ENCODE measurements at places on chromosomes 7 and 10.

GRCh38 chr7:121744319-121744718 is 128.6 kb upstream of the PTPRZ1 start:
- no peak for DNase-seq

- DNase-seq: no peak
These were observed 115.4 kb upstream of the PRKCQ start for GRCh38 chr10:6695519-6695918.

DNA sequence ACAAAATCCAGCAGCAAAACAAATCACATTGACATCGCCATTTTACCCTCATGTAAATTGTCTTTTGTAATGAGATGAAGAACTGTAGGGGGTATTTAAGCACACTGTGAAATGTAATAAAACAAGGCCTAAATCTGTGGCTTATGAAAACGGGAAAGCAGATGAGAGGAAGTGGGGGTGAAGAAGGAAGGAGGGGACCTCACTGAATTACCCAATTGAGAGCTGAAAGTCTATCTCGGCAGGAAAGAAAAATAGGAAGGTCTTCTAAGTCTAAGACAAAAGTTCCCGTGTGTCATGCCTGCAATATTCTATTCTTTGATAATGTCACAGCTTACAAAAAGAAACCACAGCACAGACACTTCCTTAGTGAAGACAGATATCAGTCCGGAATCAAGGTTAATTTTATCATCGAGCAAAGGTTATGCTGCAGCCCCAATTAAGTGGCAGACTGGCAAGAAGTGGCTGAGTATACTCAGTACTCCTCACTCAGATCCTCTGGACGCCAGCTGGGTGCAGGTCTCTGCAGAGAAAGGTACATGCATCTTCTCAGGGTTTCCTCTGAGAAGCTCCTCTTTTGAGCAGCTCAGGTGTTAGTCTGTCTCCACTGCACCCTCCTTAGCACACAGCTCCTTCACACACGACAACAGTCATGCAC is 239.7 kb downstream of the FANK1 start:
- no peak for DNase-seq

- no peak for DNase-seq
These were observed 270.9 kb downstream of the GLRX3 start for GRCh38 chr10:130407052-130407451.

- no peak for DNase-seq
These were observed 101.6 kb upstream of the EEPD1 start for GRCh38 chr7:36051501-36051900.

GRCh38 chr10:20006169-20006870 is 190.1 kb downstream of the PLXDC2 start:
- DNase-seq: no peak

DNA sequence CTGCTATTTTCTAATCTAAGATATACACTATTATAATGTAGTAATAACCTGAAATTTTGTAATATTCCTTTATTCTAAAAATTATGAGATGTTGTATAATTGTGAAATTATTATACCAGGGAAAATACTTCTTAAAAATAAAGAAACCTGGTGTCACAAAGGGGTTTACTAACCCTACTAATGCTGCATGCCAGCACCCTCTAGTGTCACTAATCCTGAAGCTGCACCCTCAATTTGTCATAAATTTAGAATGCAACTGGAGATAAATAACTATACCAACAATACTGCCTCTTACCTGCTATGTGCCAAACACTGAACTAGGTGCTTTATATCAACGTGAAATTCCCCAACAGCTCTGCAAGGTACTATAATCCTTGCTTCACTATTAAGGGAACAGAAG is 30.8 kb downstream of the TM9SF3 start:
- DNase-seq: peak; percentile 43

- peak; percentile 12 for DNase-seq
These were observed 189.9 kb downstream of the ZEB1 start for GRCh38 chr10:31508882-31509281.

GRCh38 chr7:28296571-28297483 is 115.5 kb upstream of the CREB5 start:
- peak; percentile 68 for DNase-seq

DNA sequence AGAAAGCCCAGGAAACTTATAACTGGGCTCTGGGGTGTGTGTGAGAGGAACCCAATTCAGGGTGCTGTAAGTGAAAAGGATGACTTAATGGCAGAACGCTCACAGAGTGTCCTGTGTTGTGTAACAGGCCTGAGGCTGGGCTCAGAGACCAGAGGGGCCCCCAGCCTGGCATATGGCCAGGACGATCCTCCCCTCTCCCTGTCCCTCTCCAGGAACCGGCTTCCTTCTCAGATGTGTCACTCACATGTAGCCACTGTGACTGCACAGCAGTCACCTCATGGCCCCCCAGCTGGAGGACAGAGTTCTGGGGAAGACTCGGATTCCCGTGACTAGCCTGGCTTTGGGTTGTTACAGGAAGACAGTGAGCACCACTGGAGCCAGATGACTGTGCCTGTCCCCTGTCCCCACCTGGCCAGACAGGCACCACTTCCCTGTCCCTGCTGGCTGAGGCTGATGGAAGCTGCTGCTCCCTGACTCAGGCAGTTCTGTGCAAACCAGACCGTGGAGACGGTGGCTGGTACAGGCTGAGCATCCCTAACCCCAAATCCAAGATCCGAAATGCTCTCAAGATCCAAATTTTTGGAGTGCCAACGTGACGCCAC is 220.5 kb downstream of the MLLT10 start:
- no peak for DNase-seq

- DNase-seq: peak; percentile 29
These were observed 49.0 kb downstream of the RBAK start for GRCh38 chr7:5094641-5095040.

DNA sequence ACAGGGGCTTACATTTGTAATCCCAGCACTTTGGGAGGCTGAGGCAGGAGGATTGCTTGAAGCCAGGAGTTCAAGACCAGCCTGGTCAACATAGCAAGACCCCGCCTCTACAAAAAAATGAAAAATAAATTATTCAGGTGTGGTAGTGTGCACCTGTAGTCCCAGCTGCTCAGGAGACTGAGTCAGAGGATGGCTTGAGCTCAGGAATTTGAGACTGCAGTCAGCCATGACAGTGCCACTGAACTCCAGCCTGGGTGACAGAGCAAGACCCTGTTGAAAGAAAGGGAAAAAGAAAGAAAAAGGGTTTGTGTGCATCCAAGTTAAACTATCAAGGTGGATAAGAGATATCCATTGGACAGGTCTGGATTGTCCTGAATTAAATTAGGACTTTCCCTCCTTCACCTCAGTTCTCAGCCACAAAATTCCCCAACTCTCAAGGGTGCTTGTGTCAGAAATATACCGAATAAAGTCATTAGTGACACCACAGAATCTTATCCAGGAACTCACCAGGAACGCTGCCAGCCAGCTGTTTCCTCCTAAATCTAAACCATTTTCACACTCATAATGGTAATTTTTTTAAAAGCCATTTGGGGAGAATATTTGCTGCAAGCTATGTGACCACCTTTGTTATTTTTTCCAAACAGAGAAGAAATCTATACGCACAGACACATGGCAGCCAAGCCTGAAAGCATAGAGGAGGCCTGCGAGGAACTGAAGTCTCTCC is 12.0 kb downstream of the AFAP1L2 start:
- DNase-seq: no peak

- peak; percentile 85 for DNase-seq
These were observed 31.2 kb downstream of the GPRIN2 start for GRCh38 chr10:46525177-46525823.

- DNase-seq: no peak
These were observed 8.0 kb downstream of the CALHM3 start for GRCh38 chr10:103470761-103471653.

DNA sequence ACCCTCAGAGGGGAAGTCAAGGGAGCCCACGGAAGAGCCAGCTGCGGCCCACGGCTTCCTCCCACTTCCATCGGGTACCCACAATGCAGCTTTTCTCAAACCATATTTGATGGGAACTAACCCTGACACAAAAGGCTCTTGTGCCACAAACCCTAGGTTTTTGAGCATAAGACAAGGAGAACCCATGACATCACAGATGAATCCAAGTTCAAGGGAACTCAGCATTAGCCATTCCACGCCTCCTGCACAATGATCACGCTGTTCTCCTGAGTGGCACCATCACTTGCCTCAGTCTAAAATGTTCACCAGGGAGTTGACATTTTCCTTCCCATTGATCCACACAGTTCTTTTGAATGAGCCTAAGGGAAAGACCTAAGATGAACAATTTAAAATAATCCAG is 70.4 kb downstream of the ITIH5 start:
- DNase-seq: no peak

- DNase-seq: peak; percentile 72
These were observed 58.5 kb downstream of the PHYHIPL start for GRCh38 chr10:59234816-59235429.

GRCh38 chr10:13913897-13914296 is 327.1 kb downstream of the PRPF18 start:
- DNase-seq: no peak

- DNase-seq: peak; percentile 72
These were observed 431 bp downstream of the ZYX start for GRCh38 chr7:143381427-143382125.

DNA sequence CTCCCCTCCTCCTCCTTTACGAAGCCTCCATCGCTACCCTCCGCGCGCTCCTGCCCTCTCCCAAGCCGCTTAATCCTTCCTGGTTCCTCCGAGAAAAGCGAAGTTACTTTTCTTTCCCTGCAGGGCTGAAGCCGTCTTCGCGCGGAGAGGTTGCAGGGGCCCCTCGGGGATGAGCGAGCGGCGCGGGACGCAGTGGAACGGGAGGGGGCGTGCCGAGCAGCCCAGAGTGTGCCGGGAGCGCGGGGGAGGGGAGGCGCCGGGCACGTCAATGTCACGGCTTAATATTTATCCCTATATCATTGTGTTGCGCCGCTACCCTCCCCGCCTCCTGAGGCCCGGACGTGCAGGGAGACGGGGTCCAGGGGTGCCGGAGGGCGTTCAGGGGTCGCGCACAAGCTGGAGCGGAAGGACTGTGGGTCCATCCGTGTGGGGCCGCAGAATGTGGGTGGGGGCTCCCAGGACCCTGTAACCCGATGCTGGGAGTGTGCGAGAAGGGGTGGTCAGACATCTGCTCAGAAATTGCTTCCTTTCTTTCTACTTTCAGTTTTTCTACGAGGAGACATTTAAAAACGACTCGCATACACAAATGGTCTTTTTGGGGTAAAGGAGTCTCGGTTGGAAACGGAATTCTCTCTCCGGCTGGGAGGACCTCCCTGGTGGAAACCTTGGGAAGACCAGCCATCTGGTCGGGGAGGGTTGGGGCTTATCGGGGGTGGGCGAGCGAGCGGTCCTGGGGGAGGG is 2.4 kb downstream of the CDK6 start:
- DNase-seq: peak; percentile 89

- DNase-seq: no peak
These were observed 230.0 kb upstream of the PPP1R3A start for GRCh38 chr7:114148779-114149178.

DNA sequence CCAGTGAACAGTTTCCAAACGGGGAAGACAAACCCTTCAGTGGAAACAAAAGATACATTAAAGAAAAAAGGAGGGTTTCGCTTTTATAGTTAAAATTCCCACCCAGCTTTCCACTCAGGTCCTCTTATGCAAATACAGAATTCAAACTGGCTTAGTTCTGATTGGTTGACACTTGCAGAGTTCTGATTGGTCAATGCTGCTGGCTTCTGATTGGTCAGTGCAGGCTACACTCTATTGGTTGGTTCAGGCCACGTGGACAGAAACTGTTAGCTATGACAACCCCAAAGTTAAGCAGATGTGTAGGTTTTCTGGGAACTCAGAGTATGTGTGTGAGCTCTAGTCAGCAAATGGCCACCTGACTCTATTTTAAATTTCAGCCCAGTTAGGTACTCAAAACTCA is 80.0 kb downstream of the FBXL13 start:
- DNase-seq: no peak

DNA sequence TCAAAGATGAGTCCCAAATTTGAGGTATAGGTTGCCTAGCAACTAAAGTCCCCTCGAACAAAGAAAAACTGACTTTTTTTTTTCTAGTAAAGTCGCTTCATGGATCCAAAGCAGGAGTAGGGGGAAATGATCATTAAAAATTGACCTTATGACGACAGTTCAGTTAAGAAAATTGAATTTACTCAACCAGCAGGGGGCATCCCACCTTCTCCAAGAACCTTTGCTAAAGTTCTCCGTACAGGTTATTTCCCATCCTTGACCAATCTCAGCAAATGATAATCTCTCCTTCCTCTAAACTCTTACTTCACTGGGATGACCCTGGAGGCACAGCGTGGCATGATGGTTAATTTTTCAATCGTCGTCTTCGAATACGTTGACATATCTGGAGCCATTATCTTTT is 228.3 kb downstream of the CALN1 start:
- DNase-seq: peak; percentile 0

GRCh38 chr7:70785427-70785826 is 346.5 kb upstream of the GALNT17 start:
- DNase-seq: no peak

DNA sequence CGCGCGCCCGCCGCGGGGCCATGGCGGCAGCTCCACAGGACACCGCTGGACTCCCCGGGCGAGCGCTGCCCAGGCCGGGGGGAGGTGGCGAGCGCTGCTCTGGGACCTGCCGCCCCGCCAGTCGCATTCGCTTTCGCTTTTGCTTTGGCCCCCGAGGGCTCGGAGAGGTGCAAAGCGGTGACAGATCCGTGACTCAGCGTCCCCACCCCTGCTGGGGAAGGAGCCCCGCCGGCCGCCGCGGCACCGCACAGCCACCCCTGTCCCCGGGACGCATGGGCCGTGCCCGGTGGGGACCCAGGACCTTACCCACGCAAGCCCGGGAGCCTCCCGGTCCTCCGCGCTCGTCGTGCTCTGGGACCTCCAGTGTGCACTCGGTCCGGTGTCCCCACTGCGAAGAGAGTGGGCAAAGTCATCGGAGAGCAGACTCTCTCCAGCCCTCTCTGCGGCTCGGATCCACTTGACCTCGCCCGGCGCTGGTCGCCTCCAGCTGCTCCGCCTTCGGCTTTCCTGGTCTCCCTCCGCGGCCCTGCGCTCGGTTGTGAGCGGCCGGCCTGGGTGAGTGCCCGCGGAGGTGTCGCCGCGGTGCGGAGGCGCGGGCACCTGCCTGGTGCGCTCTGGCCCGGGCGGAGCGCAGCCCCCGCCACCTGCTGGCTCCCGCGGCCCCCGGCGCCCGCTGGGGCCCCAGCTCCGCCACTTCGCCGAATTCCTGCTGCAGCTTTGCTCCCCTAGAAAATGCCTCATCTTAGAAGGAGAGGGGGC is at the start of gene IL15RA:
Gene IL15RA (minus strand): TSS at position 73 of the 759 bp plus-strand sequence. CDS start 51 bp downstream, at position 22.
- DNase-seq: peak; percentile 86

- DNase-seq: peak; percentile 60
These were observed 928.7 kb downstream of the IPMK start for GRCh38 chr10:57338823-57339558.

GRCh38 chr10:14860791-14861190 is 17.9 kb upstream of the SUV39H2 start:
- no peak for DNase-seq

GRCh38 chr10:3281941-3282673 is 109.5 kb upstream of the PITRM1 start:
- DNase-seq: no peak

- no peak for DNase-seq
These were observed 36.0 kb downstream of the FBXW4 start for GRCh38 chr10:101658975-101659374.

DNA sequence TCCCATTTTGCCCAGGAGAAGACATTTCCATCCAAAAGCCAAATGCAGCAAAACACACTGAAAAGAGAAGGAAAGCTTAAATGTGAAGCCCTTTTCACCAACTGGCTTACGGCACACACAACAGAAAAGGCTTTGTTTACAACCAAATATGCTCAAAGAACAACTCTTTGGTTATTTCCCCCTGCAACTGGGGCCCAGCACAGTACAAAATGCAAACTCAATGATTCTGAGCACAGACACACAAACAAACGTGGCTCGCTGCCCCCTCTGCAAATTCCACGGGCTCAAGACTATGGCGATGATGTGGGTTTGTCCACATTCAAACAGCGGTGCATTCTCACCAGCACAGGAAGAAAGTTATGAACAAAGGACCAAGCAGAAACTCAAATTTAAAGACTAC is 5.3 kb downstream of the CPXM2 start:
- no peak for DNase-seq
